CD8-positive, alpha-beta memory T cell (primary cell): ENCODE measurements at places on chromosomes 7 and 10.

DNA sequence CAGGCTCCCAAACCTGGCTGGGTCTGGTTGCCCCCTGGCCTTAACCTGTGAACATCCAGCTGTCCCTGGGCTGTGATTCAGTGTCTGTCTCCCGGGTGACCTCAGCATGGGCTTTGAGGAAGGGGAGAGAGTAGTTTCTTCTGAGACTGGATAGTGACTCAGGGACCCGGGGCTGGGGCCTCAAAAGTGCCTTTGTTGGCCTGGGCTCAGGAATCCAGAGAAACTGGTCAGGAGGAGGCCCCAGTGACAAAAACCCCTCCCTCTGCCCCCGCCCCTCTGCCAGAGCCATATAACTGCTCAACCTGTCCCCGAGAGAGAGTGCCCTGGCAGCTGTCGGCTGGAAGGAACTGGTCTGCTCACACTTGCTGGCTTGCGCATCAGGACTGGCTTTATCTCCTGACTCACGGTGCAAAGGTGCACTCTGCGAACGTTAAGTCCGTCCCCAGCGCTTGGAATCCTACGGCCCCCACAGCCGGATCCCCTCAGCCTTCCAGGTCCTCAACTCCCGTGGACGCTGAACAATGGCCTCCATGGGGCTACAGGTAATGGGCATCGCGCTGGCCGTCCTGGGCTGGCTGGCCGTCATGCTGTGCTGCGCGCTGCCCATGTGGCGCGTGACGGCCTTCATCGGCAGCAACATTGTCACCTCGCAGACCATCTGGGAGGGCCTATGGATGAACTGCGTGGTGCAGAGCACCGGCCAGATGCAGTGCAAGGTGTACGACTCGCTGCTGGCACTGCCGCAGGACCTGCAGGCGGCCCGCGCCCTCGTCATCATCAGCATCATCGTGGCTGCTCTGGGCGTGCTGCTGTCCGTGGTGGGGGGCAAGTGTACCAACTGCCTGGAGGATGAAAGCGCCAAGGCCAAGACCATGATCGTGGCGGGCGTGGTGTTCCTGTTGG lies at the start of gene CLDN4:
TSS of gene CLDN4 (plus strand) at position 316 of the 903 bp plus-strand sequence. CDS start at position 522, 206 bp downstream.
- DNase-seq, result no peak

DNA sequence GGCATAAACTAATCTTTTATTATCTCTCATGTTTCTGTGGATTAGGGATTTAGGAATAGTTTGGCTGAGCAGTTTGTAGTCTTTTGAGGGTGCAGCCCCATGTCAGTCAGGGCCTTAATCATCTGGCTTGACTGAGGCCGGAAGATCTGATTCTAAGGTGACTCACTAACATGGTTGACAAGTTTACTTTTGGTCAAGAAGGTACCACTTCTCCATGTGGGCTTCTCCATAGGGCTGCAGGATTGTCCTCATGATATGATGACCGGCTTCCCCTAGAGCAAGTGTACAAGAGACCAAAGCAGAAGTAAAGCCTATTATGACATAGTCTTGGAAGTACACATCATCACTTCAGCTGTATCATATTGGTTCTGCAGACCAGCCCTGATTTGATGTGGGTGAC lies 45.9 kb upstream of the OIT3 start:
- no peak for DNase-seq

DNA sequence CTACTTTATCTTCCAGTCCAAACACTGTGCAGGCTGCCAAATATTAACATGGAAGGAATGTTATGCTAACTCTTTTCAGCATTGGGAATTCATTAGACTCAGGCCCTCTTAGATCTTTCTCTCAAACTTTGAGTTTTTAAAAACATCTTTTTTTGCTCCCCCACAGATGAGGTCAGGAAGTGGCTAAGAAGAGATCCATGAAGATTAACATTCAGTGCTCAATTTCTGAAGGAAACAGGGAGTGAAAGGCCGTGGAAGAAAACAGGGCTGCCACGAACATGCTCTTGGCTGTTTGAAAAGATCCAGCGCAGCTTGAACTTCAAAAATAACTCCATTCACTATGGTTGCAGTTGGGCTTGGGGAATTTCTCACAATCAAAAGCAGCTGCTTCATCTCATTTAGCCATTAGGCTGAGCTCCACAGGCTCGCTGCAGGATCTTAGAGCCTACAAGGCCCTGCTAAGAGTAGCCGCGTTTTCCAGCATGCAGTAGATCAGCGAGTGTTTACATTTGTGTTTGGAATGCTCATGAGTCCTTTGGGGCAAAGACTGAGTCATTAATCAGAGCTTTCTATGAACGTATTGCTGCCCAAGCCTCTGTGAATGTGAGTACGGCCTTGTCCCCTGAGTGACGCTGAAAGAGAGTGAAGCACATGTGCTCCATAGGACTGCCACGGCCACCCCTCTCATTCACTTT lies 41.2 kb upstream of the TNS3 start:
- no peak for DNase-seq

- DNase-seq, result no peak
Measured at GRCh38 chr7:14690075-14690474, 212.5 kb downstream of the DGKB start.

GRCh38 chr7:54841772-54842697 lies 83.0 kb upstream of the SEC61G start:
- no peak for DNase-seq

- DNase-seq, result no peak
Measured at GRCh38 chr7:154960063-154960790, 42.7 kb downstream of the PAXIP1 start.

DNA sequence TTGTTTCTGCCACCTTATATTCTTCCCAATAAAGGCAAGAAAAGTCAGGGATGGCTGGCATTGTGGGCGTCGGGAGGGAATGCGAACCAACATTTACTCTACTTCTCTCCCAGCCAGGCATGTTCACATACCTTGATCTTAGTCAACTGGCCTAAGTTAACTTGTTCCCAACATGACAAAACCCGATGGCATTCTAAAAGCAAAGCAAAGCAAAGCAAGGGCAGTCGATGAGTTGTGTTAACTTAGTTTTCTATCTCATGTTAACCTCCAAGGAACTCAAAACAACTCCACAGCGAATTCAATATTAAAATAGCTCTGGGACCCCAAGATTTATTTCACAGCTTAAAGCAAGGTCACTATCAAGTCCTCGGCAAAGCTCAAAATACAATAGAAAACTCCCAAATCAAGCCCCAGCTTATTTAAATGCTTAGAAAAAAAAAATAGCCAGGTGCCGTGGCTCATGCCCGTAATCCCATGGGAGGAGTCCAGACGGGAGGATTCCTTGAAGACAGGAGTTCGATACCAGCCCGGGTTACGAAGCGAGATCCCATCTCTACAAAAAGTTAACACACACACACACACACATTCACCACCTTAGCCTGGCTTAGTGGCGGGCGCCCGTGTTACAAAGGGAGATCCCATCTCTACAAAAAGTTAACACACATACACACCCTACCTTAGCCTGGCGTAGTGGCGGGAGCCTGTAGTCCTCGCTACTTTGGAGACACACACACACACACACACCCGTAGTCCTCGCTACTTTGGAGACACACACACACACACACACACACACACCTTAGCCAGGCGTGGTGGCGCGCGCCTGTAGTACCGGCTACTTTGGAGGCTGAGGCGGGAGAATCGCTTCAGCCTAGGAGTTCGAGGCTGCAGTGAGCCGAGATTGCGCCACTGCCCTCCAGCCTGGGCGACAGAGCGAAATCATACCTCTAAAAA lies 901 bp upstream of the CCNY start:
- DNase-seq, result no peak

DNA sequence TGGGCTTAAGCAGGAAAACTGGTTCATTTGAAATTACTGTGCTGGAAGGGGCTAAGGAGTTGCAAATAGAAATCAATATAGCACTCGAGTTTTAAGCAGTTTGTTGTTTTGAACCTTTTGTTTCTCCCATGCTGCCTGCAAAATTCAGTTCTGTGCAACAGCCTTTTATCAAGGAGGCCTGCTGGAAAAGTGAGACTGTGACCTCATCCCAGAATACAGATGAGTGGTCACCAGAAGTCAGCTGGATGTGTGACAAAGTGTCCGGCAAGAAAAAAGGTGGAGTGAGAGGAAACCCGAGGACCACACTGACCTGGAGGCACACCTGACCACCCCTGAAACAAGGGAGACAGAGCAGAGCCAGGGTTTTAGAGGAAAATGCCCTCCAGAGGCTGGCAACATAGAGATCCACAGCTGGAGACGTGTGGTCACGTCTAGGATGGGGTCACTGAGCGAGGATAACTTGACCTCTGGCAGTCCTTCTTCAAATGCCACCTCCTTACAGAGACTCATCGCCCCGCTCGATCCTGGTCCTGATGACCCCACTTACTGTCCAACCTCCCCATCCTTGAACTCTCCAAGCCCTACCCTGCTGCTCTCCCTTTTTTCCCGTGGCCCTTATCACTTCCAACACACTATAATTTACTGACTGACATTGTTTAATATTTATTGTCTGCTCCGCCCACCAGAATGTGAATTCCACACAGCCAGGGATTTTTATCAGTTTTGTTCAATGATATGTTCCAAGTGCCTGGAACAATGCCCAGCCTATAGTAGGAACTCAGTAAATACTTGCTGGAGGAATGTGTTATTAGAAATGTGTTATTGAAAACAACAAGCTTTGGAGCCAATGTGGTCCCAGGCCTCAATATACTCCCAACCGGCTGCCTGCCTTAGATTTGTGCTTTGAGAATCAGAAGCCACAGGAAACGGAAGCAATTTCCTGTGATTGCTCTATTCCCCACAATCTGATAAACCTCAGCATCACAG lies 243.8 kb downstream of the GLI3 start:
- no peak for DNase-seq

GRCh38 chr7:16891338-16891737 lies 9.6 kb upstream of the AGR3 start:
- no peak for DNase-seq

DNA sequence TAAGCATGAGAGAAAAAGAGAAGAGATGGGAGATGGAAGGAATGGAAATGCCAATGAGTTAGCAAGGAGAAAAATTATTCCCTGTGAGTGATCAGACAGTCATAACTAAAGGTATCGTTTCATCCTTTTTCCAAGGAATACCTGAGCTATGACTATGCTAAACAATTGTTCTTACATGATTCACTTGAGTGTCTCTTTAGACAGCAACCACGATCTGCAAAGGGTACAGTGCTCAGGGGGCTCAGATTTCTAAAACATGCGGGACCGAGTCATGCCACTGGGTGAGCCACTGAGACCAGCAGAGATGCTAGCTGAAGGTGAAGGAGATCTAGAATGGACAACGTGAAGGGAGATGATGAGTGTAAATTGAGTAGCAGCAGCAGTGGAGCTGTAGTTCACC lies 78.0 kb upstream of the CTTNBP2 start:
- no peak for DNase-seq

DNA sequence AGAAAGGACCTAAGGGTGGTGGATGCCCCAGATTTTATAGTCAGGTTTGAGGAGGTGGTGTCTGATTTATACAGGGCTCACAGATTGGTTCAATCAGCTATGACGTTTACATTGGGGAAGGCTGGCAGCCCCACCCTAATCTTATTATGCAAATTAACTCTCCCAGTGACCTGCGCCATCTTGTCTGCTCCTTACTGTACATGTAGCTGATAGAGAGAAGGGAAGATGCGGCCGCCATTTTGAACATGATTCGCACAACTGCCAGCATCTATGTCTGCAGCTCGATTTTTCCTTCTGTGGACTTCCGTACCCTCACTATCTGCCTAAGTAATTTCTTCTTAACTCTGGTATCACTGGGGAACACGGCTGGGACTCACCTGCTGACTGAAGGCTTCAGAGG lies 619.0 kb upstream of the DPP6 start:
- no peak for DNase-seq

DNA sequence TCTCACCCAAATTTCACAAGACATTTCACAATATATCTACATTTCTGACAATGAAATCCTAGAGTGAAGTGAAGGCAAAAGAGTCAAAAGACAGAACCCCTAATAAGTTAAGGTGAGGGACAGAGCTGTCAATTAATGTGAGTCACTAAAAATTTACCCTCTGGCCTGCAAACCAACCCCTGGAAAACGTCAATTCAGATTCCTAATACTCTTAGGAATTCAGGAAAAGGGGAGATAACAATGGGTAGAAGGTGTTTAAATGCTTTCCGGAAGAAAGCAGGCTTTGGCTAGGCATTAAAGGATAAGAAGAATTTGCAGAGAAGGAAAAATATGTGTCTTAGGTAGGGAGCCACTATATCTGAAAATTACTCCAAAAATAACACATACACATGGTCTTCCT lies 299.6 kb downstream of the INHBA start:
- no peak for DNase-seq

DNA sequence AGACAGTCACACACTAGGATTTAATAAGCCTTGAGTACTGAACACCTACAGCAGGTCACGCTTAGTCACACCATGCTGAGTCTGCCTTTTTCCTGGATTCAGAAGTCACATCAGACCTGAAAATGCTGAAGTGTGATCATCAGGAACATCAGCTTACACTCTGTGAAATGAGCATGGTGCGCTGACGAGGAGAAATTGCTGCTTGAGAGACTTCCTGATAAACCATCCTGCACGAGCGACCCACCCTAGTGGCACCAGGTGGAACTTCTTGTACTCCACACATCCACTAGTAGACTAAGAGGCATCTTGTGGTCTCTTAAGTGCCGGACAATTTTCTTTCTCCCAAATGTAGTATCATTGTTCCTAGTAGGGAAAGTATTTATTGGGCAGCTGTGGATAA lies 51.8 kb upstream of the MRLN start:
- no peak for DNase-seq

GRCh38 chr10:83820033-83820432 lies 319.3 kb upstream of the GHITM start:
- DNase-seq, result no peak

- DNase-seq, result no peak
Measured at GRCh38 chr7:123757095-123757494, 8.3 kb upstream of the WASL start.

DNA sequence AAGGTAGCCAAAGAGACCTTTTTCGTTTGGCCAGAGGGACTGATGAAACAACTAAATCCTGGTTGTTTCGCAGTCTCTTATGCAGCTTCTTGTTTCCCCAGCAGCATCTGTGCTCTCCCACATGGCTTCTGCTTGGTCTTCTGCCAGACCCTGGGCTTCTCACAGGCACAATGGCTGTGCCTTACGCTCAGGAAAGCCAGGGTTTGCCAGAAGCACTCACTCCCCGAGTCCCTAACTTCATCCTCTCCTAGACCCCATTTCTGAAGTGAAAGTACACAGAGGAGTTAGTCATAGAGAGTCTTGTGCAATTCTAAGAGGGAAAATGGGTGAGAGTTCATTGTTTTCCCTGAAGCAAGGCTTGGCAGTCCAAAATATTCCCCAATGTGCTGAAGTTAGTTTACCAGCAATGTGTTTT lies 121.7 kb downstream of the EVX1 start:
- no peak for DNase-seq
